ENCODE measurements at places on chromosomes 12 and 14.

DNA sequence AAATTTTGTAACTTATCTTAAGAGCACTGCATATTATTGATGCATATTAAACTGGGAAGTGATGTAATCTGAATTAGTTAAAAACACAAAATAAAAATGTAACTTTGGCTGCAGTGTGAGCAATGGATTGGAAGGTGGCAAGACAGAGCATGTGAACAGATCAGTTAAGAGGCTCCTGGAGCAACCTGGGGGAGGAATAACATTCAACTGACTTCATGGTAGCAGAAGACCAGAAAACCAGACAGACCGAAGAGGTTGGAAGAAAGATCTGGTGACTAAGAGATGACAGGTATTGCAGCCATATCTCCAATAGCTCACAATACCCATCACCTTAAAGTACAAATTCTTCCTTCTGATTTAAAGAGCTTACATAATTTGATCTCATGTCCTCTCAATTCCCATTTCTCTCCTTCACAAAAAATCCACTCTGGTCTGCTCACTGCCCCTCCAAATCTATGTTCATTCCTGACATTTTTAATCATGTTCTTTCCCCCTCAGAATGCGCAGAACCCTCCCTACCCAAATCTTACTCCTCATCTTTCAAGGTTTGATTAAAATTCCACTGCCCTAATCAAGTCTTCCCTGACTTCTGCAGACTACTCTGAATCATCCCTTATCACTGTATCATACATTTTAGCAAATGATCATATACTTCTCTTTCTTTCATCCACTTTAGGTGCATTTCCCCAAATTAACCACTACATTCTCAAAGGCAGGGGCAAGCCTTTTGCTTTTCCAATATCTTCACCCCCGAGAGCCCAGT is 51.5 kb downstream of the DUSP16 start:
- DNase-seq, result no peak

GRCh38 chr12:4133636-4134447 is 139.7 kb upstream of the CCND2 start:
- DNase-seq, result no peak

GRCh38 chr12:115312901-115313300 is 628.9 kb upstream of the TBX3 start:
- no peak for DNase-seq

GRCh38 chr12:56082382-56082781 is 2.4 kb downstream of the ERBB3 start:
- no peak for DNase-seq

GRCh38 chr12:125069616-125070015 is 4.4 kb downstream of the AACS start:
- no peak for DNase-seq

DNA sequence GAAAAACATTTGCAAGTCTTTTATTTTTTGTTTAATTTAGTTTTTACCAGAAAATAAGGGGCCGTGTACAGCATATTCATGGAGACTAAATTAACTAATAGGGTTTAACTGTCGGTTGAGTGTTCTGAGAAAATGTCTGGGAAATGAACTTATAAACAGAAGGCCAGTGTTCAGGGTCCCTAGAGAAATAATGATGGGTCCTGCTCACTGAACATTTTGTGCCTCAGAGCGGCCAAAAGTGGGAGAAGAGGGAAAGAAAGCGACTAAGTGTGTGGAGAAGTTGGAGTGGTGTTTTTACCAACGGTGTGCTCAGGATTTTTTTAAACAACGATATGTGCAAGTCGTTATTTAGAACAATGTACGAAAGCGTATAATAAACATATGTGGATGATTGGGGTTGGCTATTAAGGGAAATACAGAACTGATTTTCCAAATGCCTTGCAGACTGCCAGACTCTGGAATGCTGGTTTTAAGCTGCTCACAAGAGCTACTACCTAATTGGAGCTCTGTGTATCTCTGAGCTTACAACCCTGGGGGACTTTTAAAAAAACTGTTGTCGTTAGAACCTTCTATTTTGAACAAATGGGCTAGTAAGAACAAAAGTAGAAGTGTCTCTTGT is 166.7 kb downstream of the SLC38A4 start:
- no peak for DNase-seq
